Activated naive CD8-positive, alpha-beta T cell treated with anti-CD3 and anti-CD28 coated beads, Interleukin-2, amount 10 ng/mL, durations not matched to agents 7 days and 5 days (primary cell): ENCODE measurements at places on chromosomes 2 and 18.

DNA sequence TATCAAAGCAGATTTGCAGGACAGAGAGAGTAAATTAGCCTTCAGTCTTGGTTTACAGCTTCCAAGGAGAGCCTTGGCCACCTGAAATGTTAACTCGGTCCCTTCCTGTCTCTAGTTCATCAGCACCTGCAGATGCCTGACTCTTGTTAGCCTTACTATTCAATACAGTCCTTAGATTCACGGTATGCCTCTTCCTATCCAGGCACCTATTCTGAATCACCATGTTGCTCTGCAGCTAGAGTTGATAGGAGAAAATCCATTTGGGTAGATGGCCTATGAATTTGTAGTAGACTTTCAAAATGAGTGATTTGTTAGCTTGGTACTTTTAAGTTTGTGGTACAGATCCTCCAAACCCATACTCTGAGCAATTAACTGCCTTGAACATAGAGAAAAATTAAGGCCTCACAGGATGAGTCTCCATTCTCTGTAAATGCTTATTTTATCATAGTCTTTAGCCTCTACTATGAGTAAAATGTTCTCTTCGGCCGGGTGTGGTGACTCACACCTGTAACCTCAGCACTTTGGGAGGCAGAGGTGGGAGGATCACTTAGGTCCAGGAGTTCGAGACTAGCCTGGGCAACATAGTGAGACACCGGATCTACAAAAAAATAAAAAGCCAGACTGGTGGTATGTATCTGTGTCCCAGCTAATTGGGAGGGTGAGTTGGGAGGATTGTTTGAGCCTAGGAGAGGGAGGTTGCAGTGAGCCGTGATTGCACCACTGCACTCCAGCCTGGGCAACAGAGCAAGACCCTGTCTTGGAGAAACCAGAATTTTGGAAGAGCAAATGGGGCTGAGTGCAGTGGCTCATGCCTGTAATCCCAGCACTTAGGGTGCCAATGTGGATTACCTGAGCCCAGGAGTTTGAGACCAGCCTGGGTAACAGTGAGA is 32.9 kb downstream of the PTCD3 start:
- no peaks in the 10 kb centered on the region for H3K27me3 ChIP-seq

DNA sequence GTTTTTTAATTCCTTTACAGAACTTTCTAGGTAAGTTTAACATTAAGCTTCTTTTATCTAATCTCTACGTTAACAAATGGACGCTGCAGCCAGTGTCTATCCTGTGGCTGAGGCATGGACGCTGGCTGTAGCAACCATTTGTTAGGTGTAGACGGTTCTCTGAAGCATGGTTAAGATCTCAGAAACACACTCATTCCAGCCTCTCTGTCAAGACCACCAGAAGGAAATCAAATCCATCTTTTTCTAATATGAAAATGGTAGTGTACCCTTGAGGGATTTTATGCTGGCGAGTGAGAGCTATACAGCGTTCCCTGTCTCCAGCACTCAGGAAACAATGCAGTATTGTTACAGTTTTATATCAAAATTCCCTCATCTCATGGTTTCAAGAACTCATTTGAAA is 78.0 kb downstream of the DTNB start:
- H3K27ac ChIP-seq = no peak overlapping the region
- peaks cover 8% of the 10 kb centered on the region for H3K4me1 ChIP-seq
- H3K4me3 ChIP-seq = no peak overlapping the region
- no peaks in the 10 kb centered on the region for H3K27me3 ChIP-seq
- no peak for DNase-seq

DNA sequence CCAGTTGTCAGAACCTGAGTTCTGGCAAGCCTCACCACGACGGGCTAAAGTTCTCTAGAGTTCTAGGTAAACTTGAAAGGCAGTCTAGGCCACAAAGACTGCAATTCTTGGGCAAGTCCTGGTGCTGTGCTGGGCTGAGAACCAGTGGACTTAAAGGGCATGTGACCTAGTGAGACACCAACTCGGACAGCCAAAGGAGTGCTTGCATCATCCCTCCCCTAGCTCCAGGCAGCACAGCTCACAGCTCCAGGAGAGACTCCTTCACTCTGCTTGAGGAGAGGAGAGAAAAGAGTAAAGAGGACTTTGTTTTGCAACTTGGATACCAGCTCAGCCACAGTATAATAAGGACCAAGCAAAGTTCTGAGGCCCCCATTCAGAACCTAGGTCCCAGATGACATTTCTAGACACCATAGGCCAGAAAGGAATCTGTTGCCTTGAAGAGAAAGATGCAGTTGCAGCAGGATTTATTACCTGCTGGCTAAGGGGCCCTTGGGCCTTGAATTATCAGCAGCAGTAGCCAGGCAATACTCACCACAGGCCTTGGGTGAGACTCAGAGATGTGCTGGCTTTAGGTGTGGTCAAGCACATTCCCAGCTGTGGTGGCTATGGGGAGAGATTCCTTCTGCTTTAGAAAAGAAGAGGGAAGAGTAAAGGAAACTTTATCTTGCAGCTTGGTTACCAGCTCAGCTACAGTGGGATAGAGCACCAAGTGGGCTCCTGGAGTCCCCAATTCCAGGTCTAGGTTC is 51.8 kb downstream of the UPP2 start:
- H3K4me1 ChIP-seq = no peaks in the 10 kb centered on the region
- DNase-seq = no peak
- no peak overlapping the region for H3K4me3 ChIP-seq
- peaks cover 2% of the 10 kb centered on the region for H3K27me3 ChIP-seq
- no peaks in the 10 kb centered on the region for H3K36me3 ChIP-seq
- no peak overlapping the region for H3K27ac ChIP-seq

DNA sequence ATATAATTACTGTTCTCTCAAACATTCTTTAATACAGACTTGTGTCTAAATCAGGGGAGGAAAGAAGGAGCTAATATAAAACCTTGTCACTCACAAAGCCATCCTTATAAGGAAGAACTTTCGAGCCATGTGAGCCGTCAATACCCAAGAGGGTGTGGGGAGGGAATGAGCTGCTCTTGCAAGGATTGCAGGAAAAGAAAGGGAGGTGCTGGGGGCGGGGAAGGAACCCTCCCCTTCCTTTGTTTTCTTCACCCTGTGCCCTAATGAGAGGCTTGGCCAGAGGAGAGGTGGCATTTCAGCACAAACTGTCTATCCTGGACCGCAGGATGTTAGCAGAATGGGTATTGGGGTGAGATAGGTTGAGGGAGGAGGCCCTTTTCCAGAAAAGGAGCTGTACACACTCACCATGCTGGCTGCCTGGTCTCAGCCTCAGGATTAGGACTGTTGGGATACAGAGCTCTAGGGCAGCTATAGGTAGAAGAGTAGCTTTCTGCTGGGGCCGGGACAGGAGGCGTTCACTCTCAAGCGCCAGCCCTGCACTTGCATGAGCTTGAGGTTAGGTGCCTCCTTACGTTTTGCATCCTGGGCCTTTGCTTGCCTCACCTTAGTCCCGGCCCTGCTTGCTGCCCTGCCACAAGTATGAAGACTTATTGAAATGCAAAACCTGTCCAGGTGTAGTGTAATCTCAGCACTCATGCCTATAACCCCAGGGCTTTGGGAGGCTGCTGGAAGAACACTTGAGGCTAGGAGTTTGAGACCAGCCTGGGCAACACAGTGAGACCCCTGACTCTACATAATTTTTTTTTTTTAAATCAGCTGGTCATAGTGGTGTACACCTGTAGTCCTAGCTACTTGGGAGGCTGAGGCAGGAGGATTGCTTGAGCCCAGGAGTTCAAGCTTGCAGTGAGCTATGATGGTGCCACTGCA is 190.5 kb downstream of the LOXHD1 start:
- no peaks in the 10 kb centered on the region for H3K36me3 ChIP-seq
- no peak overlapping the region for H3K27ac ChIP-seq
- no peak overlapping the region for H3K4me3 ChIP-seq
- H3K4me1 ChIP-seq = peaks cover 2% of the 10 kb centered on the region
- peaks cover 28% of the 10 kb centered on the region for H3K27me3 ChIP-seq
- no peak for DNase-seq

DNA sequence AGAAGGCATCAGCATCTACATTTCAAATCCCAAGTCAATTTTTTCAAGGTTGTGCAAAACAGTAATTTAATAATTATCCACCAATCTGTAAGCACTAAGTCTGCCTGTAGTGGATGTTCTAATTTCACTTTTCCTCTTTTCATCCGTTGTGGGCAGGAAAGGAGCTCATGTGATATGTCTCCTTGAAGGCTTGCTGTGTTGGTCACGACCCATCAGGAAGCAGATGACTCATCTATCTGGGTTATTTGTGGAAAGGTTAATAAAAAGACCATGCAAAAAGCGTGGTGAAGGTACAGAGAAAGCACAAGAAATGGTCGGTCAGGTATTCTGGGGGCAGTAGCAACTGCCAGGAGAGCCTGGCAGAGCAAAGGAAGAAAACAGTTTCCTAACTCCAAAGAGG is 476.7 kb upstream of the RAB6C start:
- H3K27ac ChIP-seq = no peak overlapping the region
- no peaks in the 10 kb centered on the region for H3K36me3 ChIP-seq
- H3K4me1 ChIP-seq = no peaks in the 10 kb centered on the region
- no peak for DNase-seq
- no peak overlapping the region for H3K4me3 ChIP-seq

DNA sequence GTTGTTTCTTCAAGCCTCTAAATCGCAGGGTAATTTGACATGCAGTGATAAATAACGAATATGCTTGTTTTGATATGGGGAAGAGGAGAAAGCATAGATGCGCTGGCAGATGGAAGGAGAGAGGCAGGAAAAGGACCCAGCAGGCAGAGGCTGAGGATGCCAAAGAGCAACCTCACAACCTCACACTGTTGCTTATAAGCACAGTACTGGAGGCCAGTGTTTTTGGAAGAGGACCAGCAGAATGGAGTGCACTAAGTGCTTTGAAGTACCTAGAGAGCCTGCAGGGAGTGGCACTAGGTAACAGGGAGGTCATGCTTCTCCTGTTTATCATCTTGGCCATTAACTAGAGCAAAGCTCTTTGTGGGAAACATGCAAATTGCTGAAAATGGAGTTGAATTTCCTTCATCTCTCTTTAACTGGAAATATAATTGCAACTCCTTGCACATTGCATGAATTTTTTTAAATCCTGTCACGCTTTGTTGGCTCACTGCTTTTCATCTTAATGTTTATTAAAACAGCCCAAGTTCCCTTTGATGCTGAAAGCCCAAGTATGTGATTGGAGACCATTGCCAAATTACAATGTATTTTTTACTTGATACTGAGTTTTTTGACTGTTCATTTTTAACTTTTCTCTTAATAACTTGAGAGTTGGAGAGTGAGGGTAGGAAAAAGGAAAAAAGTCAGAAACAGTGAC is 236.4 kb downstream of the LRRTM1 start:
- H3K4me3 ChIP-seq = no peak overlapping the region
- no peaks in the 10 kb centered on the region for H3K4me1 ChIP-seq
- no peak for DNase-seq
- no peak overlapping the region for H3K27ac ChIP-seq
- no peaks in the 10 kb centered on the region for H3K36me3 ChIP-seq

- no peak for DNase-seq
- peaks cover 15% of the 10 kb centered on the region for H3K36me3 ChIP-seq
- H3K4me3 ChIP-seq = peak overlapping the region; percentile 21
- H3K27me3 ChIP-seq = no peaks in the 10 kb centered on the region
Observed at GRCh38 chr18:13416208-13416607, 197.6 kb downstream of the LDLRAD4 start.

DNA sequence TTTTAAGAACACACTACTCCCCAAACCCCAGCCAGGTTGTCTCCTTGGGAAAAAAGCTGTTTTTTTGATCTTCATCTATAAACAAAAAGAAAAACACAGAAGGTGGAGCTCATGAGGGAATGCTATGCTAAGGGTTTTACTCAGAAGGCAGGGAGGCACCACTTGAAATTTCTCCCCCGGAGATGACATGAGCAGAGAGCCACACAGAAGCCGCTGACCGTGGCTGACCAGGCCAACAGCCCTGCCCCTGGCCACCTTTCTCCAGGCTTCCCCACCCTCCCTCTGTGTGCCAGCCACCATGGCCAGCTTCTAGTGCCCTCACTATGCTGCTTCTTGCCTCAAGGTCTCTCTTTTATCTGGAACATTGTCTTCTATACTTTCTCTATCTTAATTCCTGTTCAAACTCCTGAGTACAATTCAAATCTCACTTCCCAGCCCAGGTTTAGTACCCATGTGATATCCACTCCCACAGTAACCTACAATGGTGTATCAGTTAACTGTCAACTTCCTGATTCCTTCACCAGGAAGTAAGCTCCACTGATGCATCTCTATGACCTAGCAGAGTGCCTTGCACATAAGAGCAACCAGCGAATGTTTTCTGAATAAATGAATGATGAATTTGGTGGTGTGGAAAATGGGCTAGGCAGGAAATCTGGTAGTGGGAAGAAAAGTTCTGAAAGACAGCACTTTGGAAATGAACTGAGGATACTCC is 15.3 kb downstream of the LAPTM4A start:
- peaks cover 9% of the 10 kb centered on the region for H3K4me1 ChIP-seq
- H3K4me3 ChIP-seq = no peak overlapping the region
- peak overlapping the region; percentile 67 for H3K27ac ChIP-seq
- H3K36me3 ChIP-seq = peaks cover 38% of the 10 kb centered on the region
- DNase-seq = no peak
